ENCODE measurements at places on chromosomes 1 and 21.
A peak's percentile ranks its signal among the peaks of the same experiment; 100 is the strongest.

DNA sequence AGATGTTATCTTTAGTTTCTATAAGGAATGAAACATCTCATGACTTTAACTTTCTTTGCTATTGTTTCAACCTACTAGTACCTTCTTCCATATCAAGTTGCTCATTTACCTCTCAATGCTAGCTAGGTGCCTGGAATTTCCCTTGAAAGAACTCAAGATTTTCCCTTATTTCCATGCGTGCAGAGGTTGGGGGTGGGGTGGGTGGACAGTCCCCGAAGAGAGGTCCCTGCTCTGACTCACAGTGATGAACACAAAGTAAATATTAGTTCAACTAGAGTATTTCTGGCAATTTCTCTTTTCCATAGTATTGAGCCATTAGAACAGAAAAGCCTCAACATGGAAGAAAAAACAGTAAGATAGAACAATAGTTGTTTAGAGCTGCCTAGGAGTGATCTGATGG is 239.0 kb upstream of the ZP4 start:
- DNase-seq, result no peak

DNA sequence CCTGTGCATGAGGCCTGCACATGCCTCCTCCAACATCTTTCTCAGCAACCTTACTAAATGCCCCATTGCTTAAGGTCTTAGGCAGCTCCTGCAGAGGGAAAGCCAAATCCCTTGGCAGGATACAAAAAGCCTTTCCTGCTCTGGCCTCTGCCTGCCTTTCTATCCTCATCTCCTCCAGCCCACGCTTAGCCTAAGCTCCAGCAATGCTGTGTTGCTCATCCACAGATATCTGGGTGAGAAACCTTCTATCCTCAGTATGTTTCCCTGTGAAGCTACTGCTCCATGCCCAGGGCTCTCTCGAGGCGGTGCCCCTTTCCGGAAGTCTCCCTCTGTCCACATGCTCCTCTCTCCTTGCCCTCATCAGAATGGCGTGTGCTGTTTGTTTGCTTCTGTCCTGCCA is 37.0 kb upstream of the CCSAP start:
- no peak for DNase-seq

GRCh38 chr21:24225431-24225830 is 1381.8 kb downstream of the MRPL39 start:
- DNase-seq, result no peak

GRCh38 chr1:21100481-21100921 is 76.2 kb downstream of the EIF4G3 start:
- no peak for DNase-seq

GRCh38 chr1:41599912-41600311 is 115.4 kb upstream of the EDN2 start:
- DNase-seq, result no peak

- DNase-seq, result no peak
Observed at GRCh38 chr21:24372506-24372905, 1234.8 kb downstream of the MRPL39 start.

GRCh38 chr1:161388639-161389038 is 21.0 kb upstream of the CFAP126 start:
- DNase-seq, result no peak

- no peak for DNase-seq
Observed at GRCh38 chr1:33943978-33944377, 80.1 kb downstream of the HMGB4 start.

- DNase-seq, result no peak
Observed at GRCh38 chr1:222926566-222926965, 111.7 kb downstream of the DISP1 start.

- peak; percentile 77 for DNase-seq
Observed at GRCh38 chr1:167442142-167442848, 76.0 kb downstream of the CD247 start.

DNA sequence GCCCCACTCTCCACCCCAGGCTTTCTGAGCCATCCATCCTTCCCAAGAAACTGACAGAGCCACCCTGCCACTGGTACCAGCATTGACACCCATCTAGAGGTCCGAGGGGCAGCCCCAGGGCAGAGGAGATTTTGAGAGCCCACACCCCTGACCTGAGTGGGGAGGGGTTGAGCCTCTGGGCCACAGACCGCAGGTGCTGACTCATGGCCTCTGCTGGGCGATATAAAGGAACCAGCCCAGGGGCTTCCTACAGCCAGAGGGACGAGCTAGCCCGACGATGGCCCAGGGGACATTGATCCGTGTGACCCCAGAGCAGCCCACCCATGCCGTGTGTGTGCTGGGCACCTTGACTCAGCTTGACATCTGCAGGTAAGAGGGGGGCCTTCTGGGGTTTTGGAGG is at the start of gene PADI4:
PADI4 (plus strand) TSS at position 252 of the 400 bp plus-strand sequence; CDS start at position 278, 26 bp downstream.
- no peak for DNase-seq

DNA sequence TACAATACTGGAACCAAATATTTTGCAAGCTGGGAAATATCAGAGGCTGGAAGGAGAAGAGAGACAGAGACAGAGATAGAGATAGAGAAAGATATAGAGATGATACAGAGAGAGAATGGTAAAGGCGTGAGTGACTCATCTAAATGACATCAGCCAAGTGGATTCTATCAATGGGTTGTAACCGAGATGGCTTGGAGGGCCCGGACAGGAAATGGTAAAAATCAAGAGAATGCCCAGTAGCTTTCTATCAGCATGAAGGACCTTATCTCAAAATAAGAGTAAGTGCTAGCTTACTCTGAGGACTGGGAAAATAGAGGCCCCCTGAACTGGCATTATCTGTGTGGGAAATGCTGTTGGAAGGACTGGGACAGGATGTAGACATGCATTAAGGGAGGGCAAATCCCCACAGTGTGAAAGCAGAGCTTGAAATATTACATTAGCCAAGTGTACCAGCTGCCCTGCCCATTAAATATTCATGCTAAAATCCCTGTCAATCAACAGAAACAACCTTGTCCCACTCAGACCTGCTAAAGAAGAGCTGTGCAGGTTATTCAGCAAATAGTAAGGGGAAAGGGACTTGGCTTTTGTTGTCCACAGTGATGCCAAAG is 76.6 kb upstream of the ZNF644 start:
- DNase-seq, result no peak

DNA sequence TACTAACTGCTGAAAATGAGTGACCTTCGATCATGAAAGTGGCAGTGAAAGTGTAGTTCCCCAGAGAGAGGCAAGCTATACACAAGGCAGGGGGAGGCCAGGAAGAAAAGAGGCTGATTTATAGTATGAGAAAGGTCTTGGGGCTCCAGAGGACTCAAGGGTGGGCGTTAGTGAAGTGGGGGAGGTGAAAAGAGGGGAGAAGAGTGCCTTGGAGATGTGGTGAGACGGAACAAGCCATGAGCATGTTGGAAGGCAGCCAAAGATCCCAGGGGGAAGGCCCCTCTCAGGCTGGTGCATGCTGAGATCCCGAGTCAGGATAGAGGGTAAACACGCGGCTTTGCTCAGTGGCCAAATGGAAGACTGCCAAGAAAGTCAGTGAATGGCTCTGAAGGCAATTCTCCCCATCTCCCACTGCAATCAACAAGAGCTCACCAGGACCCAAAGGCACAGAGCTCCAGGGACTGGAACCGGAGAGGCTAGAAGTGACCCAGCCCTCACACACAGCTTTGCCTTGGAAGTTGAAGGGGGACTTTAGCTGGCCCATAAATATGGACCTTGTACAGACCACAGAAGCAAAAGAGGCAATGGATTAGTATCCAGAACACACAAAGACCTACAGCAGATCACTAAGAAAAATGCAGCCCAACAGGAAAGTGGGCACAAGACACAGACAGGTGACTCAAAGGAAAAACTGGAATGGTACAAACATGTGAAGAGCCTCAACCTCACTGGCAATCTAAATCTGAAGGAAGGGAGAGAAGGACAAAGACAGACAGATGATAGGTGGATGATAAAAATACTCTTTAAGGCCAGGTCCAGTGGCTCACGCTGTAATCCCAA is 49.6 kb downstream of the HSF2BP start:
- no peak for DNase-seq

GRCh38 chr1:173360487-173361063 is 116.6 kb upstream of the PRDX6 start:
- no peak for DNase-seq

Data from HCT116 (cell line).